ENCODE measurements at places on chromosomes 6 and 20. TPM values are rescaled to one million over a fixed set of nuclear protein-coding genes. Genes with fewer than 3 reads are reported as not detected.
A peak's percentile ranks its signal among the peaks of the same experiment; 100 is the strongest.

DNA sequence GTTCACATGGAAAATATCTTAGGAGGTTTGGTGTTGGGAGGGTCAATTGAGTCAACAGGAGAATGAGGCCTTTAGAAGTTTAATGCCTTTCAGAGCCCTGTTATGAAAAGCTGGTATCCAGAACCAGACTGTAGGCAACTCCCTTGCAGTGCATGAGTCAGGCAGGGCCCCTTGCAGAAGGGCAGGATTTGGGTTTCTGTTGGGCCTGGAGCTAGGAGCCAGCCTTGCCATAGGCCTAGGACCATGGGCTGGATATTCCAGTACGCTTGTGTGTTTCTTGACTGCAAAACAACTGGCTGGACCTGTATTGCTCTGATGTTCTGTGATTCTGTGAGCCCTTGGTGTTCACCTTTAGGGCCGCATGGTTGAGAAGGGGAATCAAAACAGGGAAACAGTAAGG is 350.9 kb upstream of the PRND start:
- DNase-seq: no peak

- peak; percentile 66 for DNase-seq
These were observed at the start of gene RNF217 for GRCh38 chr6:124961777-124962638. TSS of gene RNF217 (plus strand) at chr6:124962437. CDS start at chr6:124962545, 108 bp downstream.

- no peak for DNase-seq
These were observed 681.0 kb downstream of the C6orf118 start for GRCh38 chr6:164628302-164628931.

- no peak for DNase-seq
These were observed 92.0 kb downstream of the ATXN1 start for GRCh38 chr6:16669227-16669626.

DNA sequence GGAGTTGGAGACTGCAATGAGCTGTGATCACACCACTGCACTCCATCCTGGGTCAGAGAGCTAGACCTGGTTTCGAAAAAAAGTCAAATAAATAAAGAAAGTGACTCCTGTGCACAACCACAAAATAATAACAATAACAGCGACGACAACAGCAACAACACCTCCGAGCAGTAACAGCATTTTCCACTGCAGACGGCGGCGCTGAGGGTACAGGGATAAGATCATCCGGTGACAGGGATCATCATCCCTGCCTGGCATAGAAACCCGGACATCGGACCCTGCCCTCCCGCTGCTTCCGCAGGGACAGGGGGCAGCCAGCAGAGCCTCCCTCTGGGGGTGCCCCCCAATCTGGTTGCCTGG is 11.5 kb downstream of the SRXN1 start:
- DNase-seq: no peak

GRCh38 chr20:63167026-63167917 is 48.7 kb downstream of the YTHDF1 start:
- no peak for DNase-seq

DNA sequence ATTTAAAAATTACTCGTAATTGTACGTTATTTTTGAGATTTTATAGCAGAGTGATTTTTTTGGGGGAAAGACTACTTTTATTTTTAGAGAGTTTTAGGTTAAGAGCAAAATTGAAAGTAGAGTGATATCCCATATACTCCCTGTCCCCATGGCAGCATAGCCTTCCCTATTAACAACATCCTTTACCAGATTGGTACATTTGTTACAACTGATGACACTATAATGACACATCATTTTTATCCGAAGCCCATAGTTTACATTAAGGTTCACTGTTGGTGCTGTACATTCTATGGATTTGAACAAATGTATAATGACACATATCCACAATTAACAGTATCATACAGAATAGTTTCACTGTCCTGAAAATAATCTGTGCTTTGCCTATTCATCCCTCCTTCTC is 1126.4 kb upstream of the CITED2 start:
- DNase-seq: no peak

GRCh38 chr20:44646023-44646640 is 5.4 kb downstream of the ADA start:
- DNase-seq: peak; percentile 52

ANGPT4 gene
- 0.22 TPM for polyA plus RNA-seq

GTSF1L gene
- not detected for polyA plus RNA-seq
